Amniotic epithelial cell (primary cell): ENCODE measurements at places on chromosomes 2 and 18.
A peak's percentile ranks its signal among the peaks of the same experiment; 100 is the strongest.

- DNase-seq: peak; percentile 82
Observed at GRCh38 chr2:18825838-18826237, 236.5 kb upstream of the NT5C1B start.

- peak; percentile 50 for DNase-seq
Observed at GRCh38 chr2:41869542-41870264, 178.1 kb upstream of the PKDCC start.

DNA sequence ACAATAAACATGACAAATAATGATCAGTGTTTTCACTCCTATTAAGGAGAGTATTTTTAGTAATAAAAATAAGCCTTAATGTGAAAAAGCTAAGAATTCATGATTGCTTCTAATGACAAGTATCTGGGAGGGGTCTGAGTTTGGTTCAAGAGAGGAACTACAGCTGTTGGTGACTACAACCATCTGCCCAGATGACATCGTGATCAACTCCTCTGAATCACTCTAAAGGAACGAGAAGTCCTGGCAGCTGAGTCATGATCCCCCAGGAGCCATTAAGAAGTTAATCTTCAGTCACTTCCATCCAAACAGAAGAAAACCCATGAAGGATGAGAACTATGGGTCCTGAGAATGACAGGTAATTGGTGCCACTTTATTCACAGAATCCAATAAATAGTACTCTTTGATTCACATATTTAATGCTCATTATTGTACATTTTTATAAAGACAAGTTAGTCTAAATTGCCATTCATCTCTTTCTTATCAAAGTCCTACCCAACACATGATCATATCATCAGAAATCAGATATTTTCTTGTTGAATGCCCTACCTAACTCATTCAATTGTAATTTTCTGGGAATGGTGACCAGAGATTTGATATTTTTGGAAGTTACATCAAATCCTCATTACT, 6.8 kb downstream of the TFPI start:
- peak; percentile 81 for DNase-seq

GRCh38 chr2:7419814-7420311, 502.7 kb downstream of the RNF144A start:
- peak; percentile 24 for DNase-seq

- DNase-seq: no peak
Observed at GRCh38 chr2:121955426-121955825, 200.0 kb downstream of the TSN start.

DNA sequence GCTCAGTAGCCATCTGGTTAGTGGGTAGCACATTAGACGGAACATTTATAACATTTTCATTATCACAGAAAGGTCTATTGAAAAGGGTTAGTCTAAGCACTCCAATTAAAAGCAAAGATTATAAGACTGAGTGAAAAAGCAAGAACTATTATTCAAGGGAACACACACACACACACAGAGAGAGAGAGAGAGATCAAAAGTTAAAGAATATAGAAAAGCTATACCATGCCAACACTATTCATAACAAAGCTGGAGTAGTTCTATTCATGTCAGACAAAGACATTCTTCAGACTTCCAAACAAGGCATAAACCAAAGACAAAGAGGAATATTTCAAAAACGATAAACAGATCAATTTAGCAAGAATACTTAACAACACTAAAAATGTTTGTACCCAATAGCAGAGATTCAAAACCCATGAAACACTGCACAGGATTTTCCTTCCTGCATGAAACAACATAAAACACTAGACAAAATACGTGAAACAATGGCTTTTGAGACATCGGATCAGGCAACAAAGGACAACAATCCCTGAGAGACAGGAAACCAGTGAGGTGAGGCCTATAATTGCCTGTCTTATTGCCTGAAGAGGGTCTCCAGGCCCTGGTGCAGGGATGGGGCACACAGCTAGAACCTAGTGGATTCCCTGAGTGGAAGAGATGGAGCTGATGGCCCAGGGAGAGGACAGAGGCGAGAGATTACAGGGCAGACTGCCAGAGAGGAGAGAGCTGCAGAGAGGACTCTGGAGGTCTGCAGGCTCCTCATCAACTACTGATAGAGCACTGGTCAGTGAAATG, 83.6 kb upstream of the NPAS2 start:
- DNase-seq: no peak

DNA sequence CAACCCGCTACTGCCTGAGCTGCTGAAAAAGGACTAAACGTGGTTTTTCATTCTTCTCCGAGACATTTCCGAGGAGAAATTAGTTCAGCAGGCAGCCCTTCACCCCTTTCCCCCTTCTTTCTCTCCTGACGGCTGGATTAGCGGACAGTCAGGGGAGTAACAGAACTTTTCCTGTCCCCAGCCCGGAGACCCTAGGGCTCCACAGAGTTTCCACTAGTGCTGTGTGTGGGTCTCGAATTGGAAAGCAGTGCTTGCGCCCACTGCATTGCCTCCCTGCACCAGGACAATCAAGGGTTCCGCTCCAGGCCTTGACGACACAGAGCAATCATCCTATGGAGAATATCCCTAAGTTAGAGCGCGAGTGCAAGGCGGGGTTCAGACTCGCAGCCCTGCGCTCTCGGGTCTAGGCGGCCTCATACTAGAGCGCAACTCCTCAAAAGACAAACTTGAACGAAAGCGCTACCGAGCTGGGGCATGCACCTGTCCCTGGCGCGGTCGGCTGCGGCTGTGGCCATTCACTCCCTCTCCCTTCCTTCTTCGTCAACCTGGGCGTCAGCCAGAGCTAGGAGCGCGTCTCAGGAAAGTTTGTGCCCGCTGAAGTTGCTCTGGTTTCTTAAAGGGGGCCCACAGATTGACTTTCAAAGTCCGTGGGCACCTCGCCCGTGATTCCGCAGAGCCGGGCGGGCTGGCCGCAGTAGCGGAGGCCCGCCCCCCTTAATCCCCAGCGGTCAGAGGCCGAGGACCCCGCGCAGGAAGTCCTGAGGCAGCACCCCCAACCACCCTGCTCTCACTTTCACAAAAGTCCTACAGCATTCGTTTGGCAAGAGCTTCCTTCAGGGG, 801 bp downstream of the OSR1 start:
- no peak for DNase-seq

GRCh38 chr2:37587817-37588216, 83.6 kb downstream of the CDC42EP3 start:
- peak; percentile 63 for DNase-seq

GRCh38 chr2:152466041-152466440, 131.1 kb downstream of the FMNL2 start:
- peak; percentile 72 for DNase-seq

GRCh38 chr2:2455151-2455550, 124.1 kb upstream of the MYT1L start:
- no peak for DNase-seq

DNA sequence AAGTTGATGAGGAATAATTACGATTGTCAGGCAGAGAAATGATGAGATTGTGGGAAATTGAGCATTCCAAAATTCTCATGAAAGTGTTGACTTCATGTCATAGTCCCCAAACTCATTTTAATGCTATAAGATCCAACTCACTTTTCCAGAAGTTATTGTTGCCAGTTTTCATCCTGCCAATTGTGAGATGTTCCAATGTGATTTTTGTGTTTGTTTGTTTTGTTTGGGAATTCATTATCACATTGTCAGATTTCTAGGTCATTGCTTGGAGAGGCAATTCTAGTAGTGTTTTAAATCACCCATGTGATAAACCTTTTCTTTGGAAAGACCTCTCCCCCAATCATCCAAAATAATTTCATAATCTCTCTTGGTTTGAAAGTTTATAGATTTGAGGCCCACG, 86.0 kb upstream of the ACVR2A start:
- no peak for DNase-seq

DNA sequence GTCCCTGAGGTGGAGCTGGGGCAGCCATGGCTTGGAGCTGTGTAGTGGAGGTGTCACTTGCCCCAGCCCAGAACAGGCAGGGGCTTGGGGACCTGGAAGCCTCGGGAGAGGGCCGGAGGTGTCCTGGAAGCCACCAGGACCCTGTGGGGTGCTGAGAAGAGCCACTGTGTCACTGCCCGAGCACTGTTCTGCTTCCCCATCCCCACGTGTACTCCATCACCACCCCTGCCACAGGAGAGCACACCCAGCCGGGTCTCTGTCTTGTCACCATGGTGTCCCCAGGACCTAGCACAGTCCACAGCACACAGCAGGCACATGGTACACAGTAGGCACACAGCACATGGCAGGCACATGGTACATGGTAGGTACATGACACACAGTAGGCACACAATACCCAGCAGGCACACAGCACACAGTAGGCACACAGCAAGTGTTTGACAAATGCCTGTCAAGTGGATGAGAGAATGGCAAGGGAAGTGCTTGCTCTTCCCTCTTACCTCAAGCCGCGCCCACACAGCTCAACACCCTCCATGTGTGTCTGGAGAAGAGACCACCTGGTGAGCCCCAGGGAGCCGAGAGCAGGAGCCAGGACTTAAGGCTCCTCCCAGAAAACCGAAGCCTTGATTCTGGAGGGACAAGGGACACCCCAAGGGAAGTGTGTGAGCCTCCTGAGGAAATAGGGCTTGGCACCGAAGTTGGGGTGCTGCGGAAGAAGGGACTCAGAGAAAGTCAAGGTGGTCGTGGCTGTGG, 13.3 kb downstream of the MBP start:
- DNase-seq: no peak

DNA sequence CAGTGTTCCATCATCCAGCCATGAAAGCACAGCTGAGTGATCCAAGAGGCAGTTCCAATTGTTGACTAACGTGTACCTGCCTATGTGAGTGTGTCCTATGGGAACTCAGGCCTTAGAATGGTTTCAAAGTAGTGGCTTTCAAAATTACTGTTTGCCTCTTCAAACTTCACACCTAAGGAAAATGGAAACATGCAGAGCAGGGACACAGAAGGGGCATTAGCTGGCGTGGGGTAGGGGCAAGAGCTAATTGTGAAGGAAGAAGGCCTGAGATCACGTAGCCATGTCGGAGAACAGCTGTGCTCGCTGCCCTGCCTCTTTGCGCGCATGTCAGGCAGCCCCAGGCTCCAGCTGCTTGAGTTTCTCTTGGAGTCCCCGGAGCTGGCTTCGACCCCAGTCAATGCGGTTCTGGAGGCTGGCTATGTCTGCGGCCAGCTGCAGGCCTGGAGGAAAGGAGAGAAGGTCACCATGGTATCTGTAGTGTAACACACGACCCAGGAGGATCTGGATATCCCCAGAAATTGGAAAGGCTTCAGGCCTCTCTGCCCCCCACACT, 3.8 kb upstream of the IMP4 start:
- no peak for DNase-seq

DNA sequence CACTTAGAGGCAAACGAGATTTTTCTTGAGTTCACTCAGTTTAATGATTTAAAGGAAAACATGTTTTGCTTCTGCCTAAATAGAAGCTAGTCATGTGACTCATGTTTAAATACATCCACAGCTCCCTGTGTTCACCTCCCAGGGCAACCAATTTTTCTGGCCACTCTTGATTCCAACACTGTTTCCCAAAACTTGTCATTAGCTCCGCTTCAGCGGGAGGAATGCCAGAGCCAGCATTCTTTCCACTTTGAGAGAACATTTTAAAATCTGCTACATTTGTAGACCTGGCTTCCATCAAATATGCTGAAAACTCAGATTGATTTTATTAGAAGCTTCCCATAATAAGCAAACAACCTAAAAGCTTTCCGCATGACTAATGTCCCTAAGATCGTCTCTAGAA, 2.8 kb upstream of the CYS1 start:
- DNase-seq: no peak

DNA sequence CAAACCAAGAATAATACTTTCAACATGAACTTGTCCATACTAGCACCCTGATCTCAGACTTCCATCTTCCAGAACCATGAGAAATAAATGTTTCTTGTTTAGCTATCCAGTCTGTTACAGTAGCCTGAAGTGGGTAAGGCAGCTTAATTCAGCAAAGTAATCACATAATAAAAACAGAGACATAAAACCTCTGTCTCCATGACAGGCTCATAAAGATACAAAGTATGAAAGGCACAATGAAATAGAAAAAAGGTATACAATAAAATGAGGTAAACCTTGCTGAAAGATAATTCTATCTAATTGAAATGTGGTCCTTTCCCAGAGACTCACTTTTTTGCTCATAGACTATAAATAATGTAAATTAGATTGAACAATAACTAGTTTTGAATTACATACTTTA, 46.7 kb upstream of the WDR75 start:
- DNase-seq: no peak
